Stimulated activated CD4-positive, alpha-beta T cell treated with anti-CD3 and anti-CD28 coated beads, Interleukin-15, amount 100 ng/mL, for 1 hour (primary cell): ENCODE measurements at places on chromosomes 11 and 22.

GRCh38 chr11:113629562-113629961 is 76.5 kb downstream of the TMPRSS5 start:
- no peak for DNase-seq

DNA sequence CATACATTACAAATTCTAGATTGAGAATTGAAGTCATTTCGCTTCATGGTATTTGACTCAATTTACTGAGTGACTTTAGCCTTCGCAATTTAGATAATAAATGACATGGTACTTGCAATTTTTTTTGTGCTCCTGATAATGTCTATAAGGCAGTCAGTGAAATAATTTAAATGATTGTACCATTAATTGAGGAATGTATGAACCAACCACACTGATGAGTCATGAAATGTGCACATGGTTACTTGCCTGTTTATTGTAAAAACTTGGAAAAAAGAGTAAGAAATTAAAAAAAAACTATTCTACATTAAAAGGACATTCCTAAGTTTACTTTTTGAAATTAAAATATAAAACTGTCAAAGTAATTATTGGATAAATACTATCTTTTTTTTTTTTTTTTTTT is 43.3 kb downstream of the DNAJC24 start:
- no peak for DNase-seq

GRCh38 chr11:58914821-58915543 is 24.3 kb upstream of the GLYATL1 start:
- no peak for DNase-seq

DNA sequence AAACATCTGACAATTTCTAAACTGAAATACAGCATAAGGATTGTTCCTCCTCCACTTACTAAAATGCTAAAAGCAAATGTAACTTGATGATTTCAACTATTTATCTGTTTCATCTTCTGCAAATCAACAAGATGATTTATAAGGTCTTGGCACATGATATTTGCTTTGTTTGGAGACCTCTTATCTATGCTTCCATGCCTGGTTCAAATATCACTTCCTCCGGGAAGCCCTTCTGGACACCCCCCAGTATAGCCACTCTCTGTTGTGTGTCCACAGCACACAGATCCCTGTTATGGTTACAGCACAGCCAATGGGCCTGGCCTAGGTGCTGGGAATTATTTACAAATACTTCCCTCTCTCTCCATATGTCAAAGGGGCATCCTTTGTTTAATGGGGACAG is 114.8 kb downstream of the C11orf58 start:
- no peak for DNase-seq

DNA sequence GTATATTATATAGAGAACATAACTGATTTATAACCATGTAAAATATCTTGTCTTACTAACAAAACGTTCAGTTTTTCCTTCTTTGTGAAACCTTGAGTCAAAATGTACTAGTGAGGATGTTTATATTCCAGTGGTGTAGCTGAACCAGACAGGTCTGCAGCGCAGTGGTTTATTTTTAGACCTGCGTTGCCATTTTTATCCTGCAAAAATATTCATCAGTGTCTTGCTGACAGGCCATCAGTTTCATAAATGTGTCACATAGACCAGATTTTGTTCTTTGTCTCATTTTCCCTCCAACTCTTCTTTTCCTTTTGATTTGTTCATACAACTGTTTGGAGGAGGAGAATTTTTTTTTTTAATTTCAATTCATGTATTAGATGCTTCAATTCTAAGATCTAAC is 43.1 kb downstream of the HSD17B12 start:
- DNase-seq, result no peak

DNA sequence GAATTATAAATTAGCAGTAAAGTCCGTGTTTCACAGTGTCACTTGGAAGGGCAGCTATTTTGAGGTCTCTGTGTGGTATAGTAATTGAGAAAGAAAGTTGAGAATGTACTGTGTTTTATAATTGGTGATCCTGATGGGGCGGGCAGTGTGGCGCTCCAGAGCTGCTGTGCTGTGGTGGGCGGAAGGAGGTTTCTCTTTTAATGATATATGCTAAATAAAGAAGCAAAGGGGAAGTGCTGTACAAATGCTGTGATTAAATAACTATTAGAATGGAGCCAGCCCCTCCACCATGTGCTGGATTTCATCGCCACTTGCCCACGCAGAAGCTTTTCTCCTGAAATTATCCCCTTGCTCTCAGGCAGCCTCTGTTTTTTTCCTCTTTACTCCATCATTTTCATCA is 24.6 kb downstream of the ATXN10 start:
- no peak for DNase-seq

GRCh38 chr11:122048401-122048800 is 67.6 kb downstream of the BLID start:
- DNase-seq, result no peak

GRCh38 chr11:120031612-120032600 is 106.0 kb downstream of the TRIM29 start:
- no peak for DNase-seq

DNA sequence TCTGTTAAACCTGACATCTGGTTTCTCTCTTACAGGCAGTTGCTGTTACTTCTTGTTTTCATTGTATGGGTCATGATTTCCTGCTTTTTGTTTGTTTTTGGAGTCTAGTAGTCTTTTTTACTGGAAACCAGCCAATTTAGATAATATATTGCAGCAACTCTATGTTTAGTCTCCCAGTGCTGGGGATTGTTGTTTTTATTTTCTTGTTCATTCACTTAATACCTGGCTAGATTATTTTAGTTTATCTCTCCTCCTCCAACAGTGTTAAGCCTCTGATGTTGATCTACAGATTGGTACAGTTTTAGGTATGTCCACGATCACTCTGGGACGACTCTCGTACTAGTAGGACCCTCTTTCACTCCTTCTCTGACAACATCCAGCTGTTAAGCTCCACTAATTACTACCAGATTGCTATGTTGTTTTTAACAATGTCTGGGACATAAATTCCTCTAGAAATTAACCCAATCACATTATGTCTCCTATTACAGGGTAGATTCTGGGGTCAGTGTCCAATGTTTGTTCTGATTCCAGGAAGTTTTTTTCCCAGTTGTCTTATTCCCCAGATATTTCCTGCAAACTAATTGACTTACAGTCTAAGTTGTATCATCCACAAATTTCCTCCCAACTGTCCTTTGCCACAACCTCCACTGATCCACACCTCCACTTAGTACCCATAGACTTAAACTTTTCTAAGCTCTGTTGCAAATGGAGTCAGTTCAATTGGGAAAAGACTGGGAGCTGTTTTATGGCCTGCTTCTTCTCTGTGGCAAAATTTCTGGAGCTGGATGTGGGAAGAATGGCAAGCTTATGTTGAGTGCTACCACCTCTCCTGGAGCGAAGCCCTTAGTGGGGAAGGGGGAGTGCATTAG is 1280.6 kb upstream of the CNTN5 start:
- no peak for DNase-seq

DNA sequence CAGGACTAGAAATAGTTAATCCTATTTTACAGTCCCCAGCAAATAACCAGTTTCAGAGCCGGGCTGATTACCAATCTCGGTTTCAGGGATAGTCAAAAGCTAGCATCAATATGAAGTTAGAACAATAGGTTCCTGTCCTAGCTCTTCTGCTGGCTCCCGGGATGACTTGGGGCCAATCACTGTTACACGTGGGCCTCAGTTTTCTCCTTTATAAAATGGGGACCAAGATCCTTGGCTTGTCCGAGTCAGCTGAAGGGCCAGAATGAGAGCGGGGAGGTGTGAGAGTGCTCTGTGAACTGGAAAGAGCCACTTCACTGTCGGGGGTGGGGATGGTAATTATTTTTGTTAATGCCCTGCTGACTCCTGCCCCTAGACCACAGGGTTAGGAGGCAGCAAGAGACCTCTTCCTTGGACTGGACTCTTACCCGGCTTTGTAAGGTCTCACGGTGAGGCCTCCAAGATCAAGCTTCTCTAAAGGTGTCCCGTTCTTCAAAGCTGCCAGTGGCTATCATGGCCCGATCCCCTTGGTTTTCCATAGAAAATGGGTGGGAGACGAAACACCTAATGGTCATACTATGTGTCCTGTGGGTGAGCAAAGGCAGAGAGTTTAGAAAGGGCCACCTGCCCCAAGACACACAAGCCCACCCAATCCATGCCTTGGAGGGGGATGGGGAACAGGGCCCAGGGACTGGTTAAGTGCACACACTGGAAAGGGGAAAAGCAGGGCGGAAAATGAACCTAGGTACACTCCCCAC is 1.4 kb downstream of the UCP2 start:
- DNase-seq, result no peak

DNA sequence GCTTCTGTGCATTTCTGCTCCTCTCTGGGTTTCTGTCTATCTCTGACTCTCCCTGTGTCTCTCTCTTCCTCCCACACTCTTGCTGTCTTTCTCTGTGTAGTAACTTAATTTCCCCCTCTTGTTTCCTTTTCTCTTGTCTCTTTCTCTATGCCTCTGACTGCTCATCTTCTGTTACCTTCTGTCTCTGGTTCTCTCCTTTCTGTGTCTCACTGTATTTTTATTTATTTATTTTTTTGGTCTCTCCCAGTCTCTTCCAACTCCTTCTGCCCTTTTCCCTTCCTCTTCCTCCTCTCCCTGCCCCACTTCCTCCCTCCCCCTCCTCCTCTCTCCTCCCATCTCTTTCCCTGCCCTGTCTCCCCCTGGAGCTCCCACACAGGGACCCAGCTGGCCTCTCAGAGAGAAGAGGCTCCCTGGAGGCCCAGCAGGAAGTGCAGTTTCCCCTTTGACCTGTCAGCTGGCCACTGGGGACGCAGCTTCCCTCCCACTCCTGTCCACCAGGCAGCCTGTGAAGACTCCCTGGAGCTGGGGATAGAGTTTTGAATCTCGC is 38.3 kb upstream of the MYH9 start:
- no peak for DNase-seq

DNA sequence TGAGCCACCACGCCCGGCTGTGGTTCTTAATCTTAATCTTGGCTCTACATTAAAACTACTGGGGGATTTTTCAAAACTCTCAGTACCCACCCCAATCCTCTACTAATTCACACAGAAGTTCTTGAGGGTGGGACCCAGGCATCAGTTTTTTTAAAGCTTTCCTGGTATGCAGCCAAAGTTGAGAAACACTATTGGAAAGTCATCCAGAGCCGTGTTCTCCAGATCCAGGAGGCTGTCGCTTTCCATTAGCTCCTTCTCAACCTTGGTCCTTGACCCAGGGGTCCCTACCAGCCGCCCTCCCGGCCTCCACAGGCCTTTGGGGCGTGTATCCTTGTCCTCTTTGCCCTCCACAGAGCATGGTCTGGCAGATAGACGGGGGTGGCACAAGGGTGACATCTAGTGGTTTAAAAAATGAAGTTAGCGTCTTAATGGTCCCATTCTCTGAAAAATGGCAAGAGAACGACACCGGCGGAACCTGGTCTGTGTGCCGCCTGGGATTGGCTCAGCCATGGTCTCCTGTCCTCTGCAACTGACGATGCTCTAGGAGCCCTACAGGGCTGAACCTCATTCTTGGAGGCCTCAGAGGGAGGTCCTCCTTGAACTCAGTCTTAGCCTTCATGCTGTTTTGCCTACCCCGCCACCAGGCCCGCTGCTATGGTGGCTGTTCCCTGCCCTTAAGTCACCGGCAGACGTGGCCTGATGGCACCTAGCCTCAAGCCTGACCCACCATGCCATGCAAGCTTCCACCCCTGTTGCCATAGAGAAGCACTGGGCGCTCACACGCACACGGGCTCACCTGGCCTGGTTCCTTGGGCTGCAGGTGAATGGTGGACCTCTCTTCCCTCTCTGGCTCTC is 152.0 kb upstream of the SYN3 start:
- DNase-seq, result no peak

DNA sequence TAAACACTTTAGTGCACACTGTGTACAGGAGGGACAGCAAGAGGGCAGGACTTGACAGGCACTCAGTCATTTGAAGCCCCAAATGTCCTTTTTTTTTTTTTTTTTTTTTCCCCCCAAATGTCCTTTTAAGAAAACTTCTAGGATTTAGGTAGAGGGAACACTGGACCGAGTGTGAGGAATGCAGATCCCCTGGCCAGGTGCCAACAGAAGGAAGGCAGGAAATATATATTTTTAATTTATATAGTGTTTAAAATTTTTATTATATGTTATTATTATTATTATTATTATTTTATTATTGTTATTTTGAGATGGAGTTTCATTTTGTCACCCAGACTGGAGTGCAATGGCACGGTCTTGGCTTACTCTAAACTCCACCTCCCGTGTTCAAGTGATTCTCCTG is 35.5 kb downstream of the ARHGAP8 start:
- no peak for DNase-seq

DNA sequence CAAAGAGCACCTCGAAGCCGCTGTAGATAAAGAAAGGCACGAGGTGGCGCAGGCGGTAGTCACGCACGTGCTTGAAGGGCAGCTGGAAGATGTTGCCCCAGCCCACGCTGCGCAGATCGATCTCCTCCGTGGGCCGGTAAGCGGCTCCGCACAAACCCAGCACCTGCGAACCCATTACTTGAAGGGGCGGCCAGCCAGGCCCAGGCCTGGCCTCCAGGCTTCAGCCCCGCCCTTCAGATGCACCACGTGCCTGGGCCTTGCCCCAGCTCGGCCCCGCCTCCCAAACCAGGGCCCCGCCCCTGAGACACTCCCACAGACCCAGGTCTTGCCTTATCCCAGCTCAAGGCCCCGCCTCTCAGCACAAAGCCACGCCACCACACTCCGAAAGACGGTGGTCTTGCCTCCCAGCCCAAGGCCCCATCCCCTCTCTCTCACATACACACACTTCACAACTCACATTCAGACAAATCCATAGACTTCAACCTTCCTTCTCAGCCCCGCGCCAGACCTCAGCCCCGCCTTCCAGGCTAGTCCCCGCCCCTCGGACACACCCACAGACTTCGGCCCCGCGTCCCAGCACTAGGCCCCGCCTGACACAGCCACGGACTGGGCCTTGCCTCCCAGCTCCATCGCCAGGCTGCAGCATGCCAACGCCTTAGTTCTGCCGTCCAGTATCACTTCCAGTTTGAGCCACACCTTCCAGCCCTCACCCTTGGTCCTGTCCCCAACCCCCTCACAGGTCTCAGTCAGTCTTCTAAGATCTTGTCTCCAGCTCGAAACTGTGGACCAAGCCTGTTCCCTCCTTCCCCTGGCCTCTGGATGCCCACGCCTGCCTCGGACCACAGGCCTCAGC is 7.0 kb downstream of the UNC93B1 start:
- DNase-seq, result no peak

DNA sequence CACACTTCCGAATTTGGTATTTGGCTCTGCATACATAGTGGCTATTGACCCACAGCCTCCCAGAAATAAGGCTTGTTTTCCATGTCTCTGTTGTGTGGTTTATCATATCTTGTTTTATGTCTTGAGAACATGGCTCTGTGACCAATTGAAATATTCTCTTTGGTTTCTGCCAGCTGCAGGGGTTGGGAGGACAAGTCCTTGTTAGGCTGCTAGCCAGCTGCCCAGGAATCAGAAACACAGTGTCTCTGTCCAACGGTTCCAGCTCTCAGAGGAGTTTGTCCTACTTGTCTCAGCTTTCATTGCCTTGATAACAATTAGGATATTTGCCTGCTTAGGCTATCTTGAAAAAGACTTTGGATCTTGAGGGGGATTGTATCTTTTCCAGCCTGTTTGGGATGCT is 6.0 kb upstream of the SLC7A4 start:
- no peak for DNase-seq
